ENCODE measurements at places on chromosomes 6 and 20.

DNA sequence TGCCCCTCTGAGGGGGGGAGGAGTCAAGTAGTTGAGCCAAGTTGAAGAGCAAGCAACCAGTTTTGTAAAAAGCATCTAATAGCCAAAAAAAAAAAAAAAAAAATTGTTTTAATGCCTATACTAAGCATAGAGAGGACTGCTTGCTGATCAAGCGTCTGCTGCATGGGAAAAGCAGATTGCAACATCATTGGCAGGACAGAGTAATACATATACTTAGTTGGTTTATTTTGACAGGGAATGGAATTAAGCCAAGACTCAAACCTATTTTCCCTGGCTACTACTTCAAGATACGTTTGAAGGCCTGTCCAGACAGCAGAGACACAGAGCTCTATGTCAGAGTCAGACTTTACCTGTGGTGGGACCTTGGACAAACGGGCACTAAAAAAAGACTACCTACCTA is 120.5 kb downstream of the RTN4IP1 start:
- no peak for DNase-seq

DNA sequence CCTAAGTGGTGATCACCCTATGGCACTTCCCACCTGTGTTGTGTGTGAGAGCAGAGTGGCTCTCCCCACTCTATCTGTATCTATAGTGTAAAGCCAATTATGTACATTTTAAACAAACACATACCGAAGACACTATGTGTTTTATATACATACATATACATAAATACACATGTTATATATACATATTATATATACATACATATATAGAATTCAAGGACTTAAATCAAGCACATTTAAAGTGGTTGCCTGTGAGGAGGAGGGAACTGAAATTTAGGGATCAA is 246.6 kb downstream of the LY86 start:
- no peak for DNase-seq

DNA sequence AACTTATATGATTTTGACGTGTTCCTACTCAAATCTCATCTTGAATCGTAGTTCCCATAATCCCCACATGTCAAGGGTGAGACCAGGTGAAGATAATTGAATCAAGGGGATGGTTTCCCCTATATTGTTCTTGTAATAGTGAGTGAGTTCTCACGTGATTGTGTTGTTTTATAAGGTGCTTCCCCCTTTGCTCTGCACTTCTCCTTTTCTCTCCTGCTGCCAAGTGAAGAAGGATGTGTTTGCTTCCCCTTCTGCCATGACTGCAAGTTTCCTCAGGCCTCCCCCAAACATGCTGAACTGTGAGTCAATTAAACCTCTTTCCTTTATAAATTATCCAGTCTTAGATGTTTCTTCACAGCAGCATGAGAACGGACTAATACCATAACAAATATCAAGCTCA is 83.2 kb downstream of the MANEA start:
- DNase-seq: no peak

- DNase-seq: no peak
Measured at GRCh38 chr20:51876313-51876940, 74.1 kb upstream of the SALL4 start.

GRCh38 chr6:6002005-6002847 is 4.5 kb downstream of the NRN1 start:
- DNase-seq: no peak

GRCh38 chr6:150320442-150320841 is 48.4 kb upstream of the IYD start:
- DNase-seq: no peak

Data from CD4-positive, alpha-beta T cell treated with Interleukin-17A for 1 hour (primary cell).